ENCODE measurements at places on chromosomes 5 and 9.

- DNase-seq: no peak
These were observed 44.1 kb downstream of the DPYSL3 start for GRCh38 chr5:147465747-147466146.

- DNase-seq: no peak
These were observed 94.2 kb downstream of the PPIC start for GRCh38 chr5:122942164-122942914.

DNA sequence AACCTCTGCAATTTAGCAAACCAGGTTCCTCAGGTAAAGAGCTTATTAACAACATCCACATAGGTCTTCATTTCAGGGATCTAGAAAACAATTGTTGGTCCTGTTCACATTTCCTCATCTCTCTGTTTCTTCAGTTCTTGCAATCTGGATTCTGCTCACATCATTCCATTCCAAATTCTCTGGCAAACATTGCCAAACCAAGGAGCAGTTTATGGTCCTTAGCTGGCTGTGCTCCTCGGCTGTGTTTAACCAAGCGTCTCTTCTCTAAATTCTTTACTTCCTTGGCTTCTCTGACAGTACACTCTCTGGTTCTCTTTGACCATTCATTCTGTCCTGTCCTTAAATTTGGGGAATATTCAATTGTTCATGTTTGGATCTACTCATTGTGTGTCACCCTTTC, 65.8 kb upstream of the RANBP3L start:
- DNase-seq: no peak

DNA sequence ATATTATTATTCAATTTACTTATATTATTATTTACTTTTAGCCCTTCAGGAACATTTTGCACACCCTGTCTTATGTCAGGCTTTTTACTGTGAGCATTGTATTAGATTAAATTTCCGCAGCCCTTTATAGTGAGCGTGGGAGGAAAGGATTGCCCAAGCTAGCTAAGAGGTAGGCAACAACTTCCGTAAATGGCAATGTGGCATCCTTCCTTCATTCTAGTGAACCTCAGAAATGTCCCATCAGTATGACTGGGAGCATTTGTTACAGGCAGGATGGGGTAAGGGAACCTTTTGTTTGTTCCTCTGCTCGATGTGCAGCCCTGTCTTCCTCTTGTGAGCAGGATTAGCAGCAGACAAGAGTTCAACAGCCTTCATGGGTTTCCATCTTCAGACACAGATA, 6.2 kb upstream of the CD180 start:
- no peak for DNase-seq

DNA sequence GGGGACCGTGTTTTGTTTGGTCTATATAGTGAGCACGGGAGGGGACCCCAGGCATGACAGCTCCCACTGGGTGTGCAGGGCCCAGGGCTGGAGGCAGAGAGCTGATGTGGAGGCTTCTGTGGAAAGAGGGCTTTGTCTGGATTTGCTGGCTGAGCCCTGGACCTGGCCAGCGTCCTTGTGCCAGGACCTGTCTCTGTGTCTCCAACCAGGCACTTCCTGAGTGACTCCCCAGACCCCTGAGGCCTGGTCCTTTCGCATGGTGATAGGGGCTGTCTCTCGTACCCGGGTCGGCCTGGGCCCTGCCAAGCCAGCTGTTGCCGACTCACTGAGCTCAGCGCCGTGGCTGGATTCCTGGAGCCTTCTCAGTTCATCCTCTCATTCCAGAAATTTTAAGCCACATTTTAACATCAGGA, 77.6 kb downstream of the ADAMTS2 start:
- no peak for DNase-seq

- no peak for DNase-seq
These were observed 206.3 kb downstream of the EFNA5 start for GRCh38 chr5:107464416-107464815.

GRCh38 chr9:35903049-35903448, 3.0 kb upstream of the HRCT1 start:
- no peak for DNase-seq

DNA sequence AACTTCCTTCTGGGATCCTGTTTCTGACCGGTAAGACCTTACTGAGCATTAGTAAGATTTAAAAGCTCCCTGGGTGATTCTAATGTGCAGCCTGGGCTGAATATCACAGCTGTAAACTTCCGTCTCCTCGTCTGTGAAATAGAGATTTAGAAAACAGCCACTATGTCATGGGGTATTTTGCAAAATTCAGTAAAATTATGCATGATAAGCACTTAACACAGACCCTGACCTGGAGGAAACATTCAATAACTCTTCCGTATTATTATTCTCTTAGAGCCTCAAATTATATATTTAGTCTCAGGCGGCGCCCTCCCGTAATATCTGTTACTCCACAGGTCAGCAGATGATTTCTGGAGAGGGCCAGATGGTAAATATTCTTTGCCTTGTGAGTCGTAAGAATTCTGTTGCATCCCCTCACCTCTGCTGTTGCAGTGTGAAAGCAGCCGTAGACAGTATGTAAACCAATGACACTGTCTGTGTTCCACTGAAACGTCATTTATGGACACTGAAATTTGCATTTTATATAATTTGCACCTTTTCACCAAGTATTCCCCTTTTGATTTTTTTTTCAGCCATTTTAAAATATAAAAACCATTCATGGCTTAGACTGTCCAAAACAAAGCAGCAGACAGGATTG, 39.2 kb upstream of the RARS1 start:
- no peak for DNase-seq

DNA sequence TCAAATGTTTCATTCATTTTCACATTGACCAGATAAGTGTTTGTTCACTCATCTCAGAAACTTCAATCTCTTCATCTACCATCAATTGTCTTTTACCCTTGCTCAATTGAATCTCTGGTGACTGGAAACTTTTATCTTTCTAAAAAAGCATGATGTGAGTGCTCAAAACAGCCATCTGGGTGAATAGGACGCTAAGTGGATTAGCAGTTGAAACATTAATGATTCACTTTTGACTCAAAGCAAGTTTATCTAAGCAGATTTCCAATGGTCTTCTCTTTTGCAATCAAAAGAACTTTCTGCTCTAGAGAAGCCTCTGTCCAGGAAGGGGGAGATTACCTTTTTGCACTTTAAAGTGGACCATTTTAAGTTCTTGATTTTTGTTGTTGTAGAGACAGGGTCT, 22.2 kb downstream of the KLF4 start:
- DNase-seq: no peak

- DNase-seq: no peak
These were observed 104.2 kb downstream of the RAPGEF6 start for GRCh38 chr5:131530706-131531331.

- DNase-seq: no peak
These were observed 1.3 kb upstream of the OR13J1 start for GRCh38 chr9:35871545-35871944.

DNA sequence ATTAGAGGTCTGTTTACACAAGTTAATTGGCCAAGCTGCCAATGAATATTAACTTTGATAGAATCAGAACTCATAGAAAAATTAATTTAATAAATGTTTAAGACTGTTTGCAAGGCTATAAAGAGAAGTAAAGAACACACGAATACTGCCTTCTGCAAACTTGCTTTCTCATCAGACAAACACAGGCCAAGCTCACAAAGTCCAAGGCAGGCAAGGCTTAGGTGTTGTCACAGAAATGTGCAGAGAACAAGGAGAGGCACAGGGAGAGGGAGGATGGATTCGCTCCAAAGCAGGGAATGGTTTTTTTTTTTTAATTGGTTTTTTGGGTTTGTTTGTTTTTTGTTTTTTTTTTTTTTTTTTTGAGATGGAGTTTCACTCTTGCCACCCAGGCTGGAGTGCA, 43.4 kb downstream of the RETREG1 start:
- no peak for DNase-seq

GRCh38 chr9:841371-842209, at the start of gene DMRT1:
Gene DMRT1 (plus strand): TSS chr9:841697. CDS start chr9:841839, 142 bp downstream.
- no peak for DNase-seq

- DNase-seq: no peak
These were observed 64.6 kb upstream of the SHB start for GRCh38 chr9:38133595-38133994.

DNA sequence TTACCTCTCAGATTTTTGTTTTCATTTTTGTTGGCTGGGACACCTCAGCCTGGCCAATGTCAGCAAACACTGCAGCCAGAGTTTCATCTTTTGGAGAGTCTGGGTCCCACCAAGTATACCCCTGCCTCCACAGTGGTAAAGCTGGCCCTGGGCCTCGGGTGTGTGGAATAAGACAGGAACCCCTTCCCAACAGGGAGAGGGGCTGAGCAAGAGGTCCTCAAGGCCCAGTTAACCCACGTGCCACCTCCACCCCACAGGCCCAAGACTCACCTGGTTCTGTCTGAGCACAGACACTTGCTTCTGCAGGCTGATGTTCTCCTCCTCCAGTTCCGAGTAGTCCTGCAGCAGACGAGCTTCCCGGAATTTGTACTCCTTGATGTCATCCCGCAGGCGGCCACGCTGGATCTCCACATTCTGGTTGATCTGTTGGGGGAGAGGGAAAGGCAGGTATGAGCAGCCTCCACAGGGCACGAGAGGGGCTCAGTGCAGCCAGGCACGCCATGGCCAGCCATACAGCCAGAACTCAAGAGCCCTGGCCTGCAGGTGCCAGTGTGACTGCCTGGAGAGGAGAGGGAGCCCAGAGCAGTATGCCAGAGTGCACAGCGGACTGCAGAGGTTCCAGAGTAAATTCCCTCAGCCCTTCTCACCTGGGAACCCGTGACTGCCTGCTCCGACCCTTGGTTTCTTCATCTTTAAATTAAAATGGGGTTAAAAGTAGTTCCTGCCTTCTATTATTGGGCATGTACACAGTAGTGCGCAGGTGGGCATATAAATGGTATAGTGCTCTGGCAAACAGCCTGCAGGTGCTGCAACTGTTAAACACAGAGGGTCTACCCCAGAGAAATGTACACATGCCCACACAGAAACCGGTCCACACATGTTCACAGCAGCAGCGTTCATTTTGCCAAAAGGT, 42.0 kb downstream of the BICD2 start:
- DNase-seq: no peak

DNA sequence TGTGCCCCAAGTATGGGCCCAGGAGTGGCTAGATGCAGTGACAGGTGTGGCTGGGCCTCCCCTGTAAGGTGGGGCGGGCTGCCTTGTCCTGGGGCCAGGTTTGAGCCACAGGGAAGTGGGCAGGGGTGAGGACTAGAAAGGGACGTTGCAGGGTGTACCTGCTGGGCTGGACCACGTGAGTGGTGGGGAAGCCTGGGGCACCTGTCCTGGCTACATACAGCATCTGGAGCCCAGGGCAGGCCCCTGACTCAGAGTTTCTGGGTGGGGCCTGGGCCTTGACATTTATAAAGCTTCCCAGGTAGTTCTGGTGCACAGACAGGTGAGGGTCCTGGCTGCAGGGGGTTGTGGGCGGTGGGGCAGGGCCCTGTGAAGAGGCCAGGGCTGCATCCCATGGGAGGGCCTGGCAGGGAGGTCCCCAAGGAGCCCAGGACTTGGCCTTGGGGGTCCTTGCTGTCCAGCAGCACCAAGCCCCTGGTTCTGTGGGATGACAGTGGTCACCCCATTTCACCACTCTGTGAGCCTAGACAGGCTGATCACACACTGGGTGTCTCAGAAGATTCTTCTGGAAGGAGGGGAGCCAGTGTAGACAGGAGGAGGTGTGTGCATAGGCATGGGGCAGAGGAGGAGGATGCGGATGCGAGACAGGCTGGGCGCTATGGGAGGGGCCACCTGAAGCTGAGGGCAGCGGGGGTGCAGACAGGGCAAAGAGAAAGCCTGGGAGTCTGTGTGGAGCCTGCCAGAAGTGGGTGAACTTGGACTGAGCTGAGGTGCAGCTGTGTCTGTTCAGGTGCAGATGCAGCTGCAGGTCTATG, 94.0 kb downstream of the PHF2 start:
- no peak for DNase-seq

GRCh38 chr5:59351076-59351794, 542.3 kb downstream of the PDE4D start:
- no peak for DNase-seq

DNA sequence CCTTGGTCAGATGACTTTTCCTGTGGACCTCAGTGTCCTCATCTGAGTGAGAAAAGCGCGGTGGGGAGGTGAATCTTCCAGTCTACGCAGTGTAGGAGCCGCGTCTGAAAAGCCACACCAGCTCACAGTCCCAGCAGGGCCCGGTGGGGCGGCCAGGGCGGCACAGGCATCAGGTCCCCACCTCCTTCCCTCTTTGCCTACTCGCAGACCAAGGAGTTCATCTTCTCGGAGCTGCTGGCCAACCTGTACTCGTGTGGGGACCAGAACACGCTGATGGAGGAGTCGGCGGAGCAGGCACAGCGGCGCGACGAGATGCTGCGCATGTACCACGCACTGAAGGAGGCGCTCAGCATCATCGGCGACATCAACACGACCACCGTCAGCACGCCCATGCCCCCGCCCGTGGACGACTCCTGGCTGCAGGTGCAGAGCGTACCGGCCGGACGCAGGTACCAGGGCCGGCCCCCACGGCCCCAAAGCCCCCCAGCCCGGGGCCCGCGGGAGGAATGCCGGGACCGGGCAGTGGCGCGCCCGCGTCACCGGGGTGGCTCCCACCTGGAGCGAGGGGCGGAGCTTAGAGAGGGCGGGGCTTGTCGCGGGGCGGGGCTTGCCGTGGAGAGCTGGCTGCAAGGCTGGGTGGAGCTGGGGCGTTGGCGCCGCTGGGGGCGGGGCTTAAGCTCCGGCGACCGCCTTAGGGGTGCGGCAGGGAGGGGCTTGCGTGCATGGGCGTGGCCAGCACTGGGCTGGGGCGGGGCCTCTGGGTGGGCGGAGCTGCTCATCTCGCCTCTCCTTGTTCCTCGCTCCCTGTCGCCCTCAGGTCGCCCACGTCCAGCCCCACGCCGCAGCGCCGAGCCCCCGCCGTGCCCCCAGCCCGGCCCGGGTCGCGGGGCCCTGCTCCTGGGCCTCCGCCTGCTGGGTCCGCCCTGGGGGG, 25.6 kb downstream of the GOLGA2 start:
- peak; percentile 95 for DNase-seq

DNA sequence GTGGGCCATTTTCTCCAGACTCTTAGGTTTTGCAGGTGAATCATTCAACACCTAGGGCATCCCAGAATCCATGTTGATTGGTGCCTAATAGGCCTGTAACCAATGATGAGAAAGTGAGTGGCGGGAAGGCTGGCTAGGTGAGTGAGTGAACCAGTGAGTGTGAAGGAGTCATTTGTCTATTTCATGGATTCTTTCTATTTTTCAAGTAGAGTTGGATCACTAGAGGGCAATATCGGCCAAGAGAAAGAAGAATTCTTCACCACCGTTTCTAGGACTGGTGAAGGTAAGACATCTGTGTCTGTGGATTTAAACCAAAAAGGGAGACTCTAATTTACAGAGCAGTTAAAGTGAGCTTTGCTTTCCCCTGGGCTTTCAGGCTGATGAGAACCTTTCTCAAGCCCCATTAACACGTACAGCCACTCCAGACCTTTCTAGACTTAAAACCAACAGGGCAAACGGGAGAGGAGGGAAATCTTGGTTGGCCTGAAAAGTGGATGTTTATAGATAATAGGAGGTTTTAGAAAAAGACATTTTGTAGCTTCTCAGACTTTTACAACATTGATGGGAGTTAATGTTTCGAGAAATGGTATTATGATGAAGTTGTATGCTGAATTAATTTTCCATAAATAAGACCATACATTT, 114.3 kb upstream of the IL12B start:
- DNase-seq: no peak

GRCh38 chr5:109455598-109456096, 45.9 kb upstream of the PJA2 start:
- DNase-seq: no peak

Measured in effector memory CD4-positive, alpha-beta T cell (primary cell).